ENCODE measurements at places on chromosomes 1 and 21. TPM values are rescaled to one million over a fixed set of nuclear protein-coding genes. Genes with fewer than 3 reads are reported as not detected.

GRCh38 chr1:229027158-229027557, 243.8 kb upstream of the RAB4A start:
- H3K27ac ChIP-seq, result no peak overlapping the region
- no peaks in the 10 kb centered on the region for H3K27me3 ChIP-seq
- no peak for DNase-seq
- no peaks in the 10 kb centered on the region for H3K4me1 ChIP-seq
- no peak overlapping the region for H3K4me3 ChIP-seq
- H3K36me3 ChIP-seq, result no peaks in the 10 kb centered on the region

GRCh38 chr1:167345386-167345733, 124.7 kb downstream of the POU2F1 start:
- no peak overlapping the region for H3K4me3 ChIP-seq
- DNase-seq, result no peak
- H3K36me3 ChIP-seq, result no peaks in the 10 kb centered on the region
- H3K4me1 ChIP-seq, result no peaks in the 10 kb centered on the region
- no peaks in the 10 kb centered on the region for H3K27me3 ChIP-seq

DNA sequence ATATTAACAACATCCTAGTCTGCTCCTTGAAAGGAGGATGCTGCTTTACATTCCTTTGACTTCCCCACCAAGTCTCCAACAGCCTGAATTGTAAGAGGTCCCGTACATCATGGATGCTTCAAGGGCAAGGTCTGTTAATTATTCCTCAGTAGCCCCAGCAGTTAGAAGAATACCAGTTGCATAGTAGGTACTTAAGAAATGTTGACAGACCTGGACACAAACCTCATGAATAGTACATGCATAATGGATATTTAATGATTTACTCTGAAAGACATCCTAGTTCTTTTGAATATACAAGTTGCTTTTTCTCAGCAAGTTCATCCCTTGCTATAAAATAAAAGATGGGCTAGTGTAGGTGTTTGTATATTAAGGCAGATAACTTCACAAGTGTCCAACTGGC, 112.1 kb upstream of the DPYD start:
- H3K27me3 ChIP-seq, result no peaks in the 10 kb centered on the region
- H3K27ac ChIP-seq, result no peak overlapping the region
- no peak for DNase-seq
- no peaks in the 10 kb centered on the region for H3K4me1 ChIP-seq

GRCh38 chr21:43866659-43867331, 1.8 kb downstream of the AGPAT3 start:
- peaks cover 2% of the 10 kb centered on the region for H3K36me3 ChIP-seq
- H3K27ac ChIP-seq, result peak overlapping the region; percentile 26
- peak overlapping the region; percentile 26 for H3K4me3 ChIP-seq
- peaks cover 8% of the 10 kb centered on the region for H3K4me1 ChIP-seq

- peak; percentile 65 for DNase-seq
- no peaks in the 10 kb centered on the region for H3K4me1 ChIP-seq
Measured at GRCh38 chr1:9375912-9376311, 83.2 kb downstream of the SPSB1 start.

DNA sequence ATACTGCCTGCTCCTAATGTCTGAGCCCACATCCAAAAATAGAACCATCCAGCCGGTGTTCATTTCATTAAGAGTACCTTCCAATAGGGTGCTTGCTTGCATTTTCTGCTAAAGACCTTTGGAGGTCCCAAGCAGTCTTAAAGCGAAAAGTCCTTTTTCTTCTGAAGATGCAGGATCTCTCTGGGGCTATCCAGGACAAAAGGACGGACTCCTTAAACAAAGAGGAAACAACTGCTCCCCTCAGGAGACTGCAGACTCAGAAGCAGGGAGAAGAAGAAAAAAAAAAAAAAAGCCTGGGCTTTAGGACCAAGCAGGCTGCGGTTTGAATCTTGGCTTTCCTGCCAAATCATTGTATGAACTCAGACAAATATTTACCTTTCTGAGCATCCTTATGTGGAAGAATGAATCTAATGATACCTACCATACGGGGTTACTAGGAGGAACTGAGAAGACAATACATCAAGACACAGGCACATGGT, 204.0 kb downstream of the PLPP3 start:
- H3K4me1 ChIP-seq, result peaks cover 2% of the 10 kb centered on the region
- no peak overlapping the region for H3K4me3 ChIP-seq
- no peaks in the 10 kb centered on the region for H3K36me3 ChIP-seq
- no peak for DNase-seq

DNA sequence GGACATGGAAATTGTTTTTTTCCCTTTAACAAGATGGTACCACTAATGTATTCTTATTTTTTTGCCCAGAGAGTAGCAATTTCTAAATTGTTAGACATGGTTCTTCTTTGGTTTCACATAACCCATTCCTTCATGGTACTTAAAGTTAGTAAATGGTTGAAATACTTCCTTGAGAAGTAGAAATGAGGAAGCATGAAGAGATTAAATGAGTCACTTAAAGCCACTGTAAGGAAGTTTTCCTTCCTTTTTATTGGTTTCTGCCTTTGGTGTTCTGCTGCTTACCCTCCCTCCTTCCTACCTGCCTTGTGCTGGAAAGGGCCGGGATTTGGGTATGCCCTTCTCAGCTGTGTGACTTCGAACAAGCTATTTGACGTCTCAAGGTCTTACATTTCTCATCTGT, 101.0 kb downstream of the KIF26B start:
- H3K27ac ChIP-seq, result no peak overlapping the region
- DNase-seq, result no peak
- H3K4me3 ChIP-seq, result no peak overlapping the region

DNA sequence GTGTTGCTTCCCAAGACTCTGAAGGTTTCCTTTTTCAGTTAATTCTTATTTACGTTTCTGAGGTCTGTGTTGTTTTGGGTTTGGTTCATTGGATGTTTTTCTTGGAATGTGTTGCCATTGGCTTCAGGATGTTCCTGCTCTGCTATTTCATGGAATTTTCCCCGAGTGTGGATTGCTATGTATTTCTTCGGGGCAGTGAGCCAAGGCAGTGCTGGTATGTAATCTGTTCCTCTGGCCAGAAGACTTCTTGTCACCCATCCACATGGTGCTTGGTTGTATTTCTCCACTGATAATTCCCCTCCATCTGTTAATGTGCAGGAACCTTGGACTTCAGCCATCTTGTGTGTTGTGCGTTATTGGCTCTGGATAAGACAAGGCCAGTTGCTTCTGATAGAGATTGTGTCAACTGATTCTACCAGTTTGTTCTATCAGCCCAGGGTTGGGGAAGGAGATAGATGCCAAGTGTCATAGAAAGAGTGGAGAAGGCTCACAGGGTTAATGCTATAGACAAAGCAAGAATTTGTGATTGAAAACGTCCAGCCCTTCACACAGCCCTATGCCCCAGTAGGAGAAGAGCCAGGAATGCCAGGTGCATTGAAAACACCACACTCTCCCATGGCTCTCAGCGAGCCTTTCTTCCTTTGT, 505.2 kb downstream of the PLPP3 start:
- H3K4me1 ChIP-seq, result no peaks in the 10 kb centered on the region
- no peaks in the 10 kb centered on the region for H3K36me3 ChIP-seq
- no peaks in the 10 kb centered on the region for H3K27me3 ChIP-seq
- H3K27ac ChIP-seq, result no peak overlapping the region
- DNase-seq, result no peak

- no peak for DNase-seq
- H3K36me3 ChIP-seq, result no peaks in the 10 kb centered on the region
- no peaks in the 10 kb centered on the region for H3K27me3 ChIP-seq
- H3K27ac ChIP-seq, result no peak overlapping the region
- no peaks in the 10 kb centered on the region for H3K4me1 ChIP-seq
Measured at GRCh38 chr1:114641377-114641776, 28.5 kb downstream of the DENND2C start.

DNA sequence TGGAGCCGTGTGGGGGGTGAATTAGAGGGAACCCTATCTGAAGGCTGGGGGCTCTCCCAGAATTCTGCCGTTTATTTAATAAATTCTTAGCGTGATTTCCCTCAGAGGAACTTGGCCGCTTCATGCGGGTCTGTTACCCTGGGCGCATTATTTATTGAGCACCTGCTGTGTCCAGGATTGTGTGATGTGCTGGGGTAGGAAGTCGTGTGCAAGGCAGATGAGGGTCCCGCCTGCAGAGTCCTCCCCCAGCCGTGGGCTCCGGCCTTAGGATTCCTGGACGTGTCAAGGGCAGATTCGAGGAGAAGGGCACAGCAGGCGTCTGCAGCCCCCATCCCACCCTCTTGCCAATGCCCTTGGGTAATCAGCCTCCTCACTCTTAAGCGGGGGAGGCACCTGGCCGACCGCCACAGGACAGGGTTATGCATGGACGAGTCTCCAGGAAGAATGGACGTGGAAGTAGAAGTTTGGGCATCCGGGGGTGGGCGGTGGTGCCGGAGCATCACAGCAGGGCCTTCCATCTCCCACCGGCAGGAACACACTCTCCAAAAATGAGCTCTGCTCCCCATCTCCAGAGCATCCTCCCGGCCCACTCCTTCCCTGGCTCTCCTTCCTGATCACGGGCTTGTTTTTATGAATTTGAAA, 233.3 kb upstream of the C1orf174 start:
- DNase-seq, result no peak

DNA sequence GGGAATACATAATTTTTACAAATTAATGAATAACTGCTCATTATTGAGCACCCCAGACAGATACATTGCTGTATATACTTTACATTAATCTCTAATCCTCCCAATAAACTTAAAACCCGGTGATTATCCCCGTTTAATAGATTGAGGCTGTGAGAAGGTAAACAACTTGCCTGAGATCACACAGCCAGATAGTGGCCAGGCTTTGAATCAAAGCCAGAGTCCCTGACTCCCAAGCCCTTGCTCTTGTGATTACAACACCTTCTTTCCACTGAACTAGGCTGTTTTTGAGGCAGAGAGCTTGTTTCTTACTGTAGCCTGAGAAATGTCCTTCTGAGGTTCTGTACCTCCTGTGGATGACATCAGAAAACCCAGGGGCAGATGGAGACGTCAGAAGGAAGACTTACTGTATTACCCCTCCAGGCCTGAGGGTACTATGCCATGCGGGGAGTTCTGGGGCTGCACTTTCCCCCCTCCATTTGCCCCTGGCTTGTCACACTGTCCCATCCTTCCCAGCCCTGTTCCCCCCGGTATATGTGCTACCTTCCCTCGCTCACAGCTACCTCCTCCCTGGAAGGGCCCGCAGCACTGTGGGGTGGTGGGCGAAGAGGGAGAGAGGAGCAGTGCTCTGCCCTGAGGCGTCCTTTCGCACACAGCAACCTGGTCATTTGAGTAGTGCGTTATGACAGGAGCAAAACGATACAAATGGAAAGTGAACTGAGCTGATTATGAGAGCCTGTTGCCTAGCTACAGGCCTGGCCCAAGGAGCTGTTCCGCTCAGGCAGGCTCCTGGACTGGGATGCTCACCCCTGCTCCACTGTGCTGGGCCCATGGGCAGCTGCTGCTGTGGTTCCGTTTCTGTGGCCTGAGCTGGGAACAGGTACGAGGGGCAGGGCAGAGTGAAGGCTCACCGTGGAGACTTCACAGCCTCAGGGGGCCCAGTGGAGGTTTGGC, 4.6 kb downstream of the KCNC4 start:
- peak overlapping the region; percentile 38 for H3K27ac ChIP-seq
- no peak for DNase-seq
- H3K4me3 ChIP-seq, result no peak overlapping the region
- peaks cover 34% of the 10 kb centered on the region for H3K4me1 ChIP-seq

GRCh38 chr1:23202263-23202749, 15.0 kb downstream of the HTR1D start:
- no peak overlapping the region for H3K27ac ChIP-seq
- DNase-seq, result no peak
- H3K4me1 ChIP-seq, result no peaks in the 10 kb centered on the region
- no peak overlapping the region for H3K4me3 ChIP-seq
- H3K36me3 ChIP-seq, result no peaks in the 10 kb centered on the region

- H3K36me3 ChIP-seq, result no peaks in the 10 kb centered on the region
- H3K4me1 ChIP-seq, result no peaks in the 10 kb centered on the region
- no peak for DNase-seq
- no peaks in the 10 kb centered on the region for H3K27me3 ChIP-seq
Measured at GRCh38 chr1:236509203-236509602, 14.6 kb upstream of the LGALS8 start.

DNA sequence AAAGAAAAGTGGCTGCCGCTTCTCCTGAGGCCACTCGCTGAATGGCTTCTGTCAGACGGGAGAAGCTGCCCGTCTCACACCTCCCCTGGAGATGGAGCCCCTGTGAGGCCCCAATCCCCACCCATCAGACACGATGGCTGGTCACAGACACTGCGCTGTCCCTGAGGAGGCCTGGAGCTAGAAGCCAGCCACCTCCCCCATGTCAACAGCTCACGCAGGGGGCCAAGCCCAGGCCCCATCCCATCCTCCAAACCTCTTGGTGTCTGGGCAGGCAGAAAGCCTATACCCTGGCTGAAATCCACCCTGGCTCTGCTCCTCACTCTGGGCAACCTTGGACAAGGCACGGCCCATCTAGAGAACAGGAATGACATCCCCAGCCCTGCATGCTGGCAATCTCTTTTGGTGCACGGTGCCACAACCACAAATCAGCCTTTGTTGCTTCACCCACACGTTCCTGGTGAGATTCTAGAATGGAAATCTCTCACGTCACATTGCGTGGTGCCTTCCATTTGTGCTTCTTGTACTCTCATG, 273.9 kb upstream of the VAMP3 start:
- H3K4me1 ChIP-seq, result peaks cover 3% of the 10 kb centered on the region
- no peak overlapping the region for H3K27ac ChIP-seq

DNA sequence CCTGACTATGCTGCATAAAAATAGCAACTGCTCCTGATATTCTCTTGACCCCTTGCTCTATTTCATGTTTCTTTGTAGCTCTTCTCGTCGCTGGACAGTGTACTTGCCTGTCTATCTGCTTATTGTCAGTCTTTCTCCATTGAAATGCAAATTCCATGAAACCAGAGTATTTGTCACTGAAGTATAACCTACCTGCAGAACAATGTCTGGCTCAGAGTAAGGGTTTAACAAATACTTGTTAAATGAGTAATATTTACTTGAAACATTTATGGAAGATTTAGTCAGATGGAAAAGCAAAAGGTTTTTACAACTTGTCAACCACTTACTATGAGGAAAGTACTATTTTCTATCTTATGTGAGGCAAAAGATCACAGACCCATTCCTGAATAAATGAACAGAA, 19.9 kb upstream of the ERICH3 start:
- H3K4me1 ChIP-seq, result no peaks in the 10 kb centered on the region
- no peaks in the 10 kb centered on the region for H3K36me3 ChIP-seq
- H3K27me3 ChIP-seq, result no peaks in the 10 kb centered on the region
- H3K4me3 ChIP-seq, result no peak overlapping the region
- H3K27ac ChIP-seq, result no peak overlapping the region

- no peaks in the 10 kb centered on the region for H3K27me3 ChIP-seq
- H3K4me1 ChIP-seq, result peaks cover 4% of the 10 kb centered on the region
- H3K27ac ChIP-seq, result peak overlapping the region; percentile 42
- H3K4me3 ChIP-seq, result no peak overlapping the region
Measured at GRCh38 chr1:59393211-59394180, 96.6 kb downstream of the FGGY start.

The DIPK1A gene
- total RNA-seq, result 4.0 TPM

The SLC2A5 gene
- total RNA-seq, result 6.4 TPM

The AMY1A gene
- not detected for total RNA-seq

Measured in kidney (tissue), 22 donors.